Upper lobe of right lung (tissue), 1 donor: ENCODE measurements at places on chromosomes 5 and 9. TPM values are rescaled to one million over a fixed set of nuclear protein-coding genes. Genes with fewer than 3 reads are reported as not detected.

DRD1 gene
- total RNA-seq, result 0.58 TPM

CYSRT1 gene
- 0.41 TPM for total RNA-seq

SNCAIP gene
- 4.0 TPM for total RNA-seq

DDX41 gene
- 61.6 TPM for total RNA-seq

PCDHA4 gene
- total RNA-seq, result 1.1 TPM

OGN gene
- 10.6 TPM for total RNA-seq

MLANA gene
- total RNA-seq, result not detected

FCN2 gene
- total RNA-seq, result not detected

AJM1 gene
- total RNA-seq, result 2.7 TPM

TNC gene
- total RNA-seq, result 52.9 TPM

TAL2 gene
- total RNA-seq, result not detected

PGGT1B gene
- total RNA-seq, result 40.0 TPM

ICE1 gene
- total RNA-seq, result 28.5 TPM

C9orf50 gene
- not detected for total RNA-seq

ORM2 gene
- total RNA-seq, result 3.9 TPM

PGM5 gene
- total RNA-seq, result 25.0 TPM

GMCL2 gene
- not detected for total RNA-seq

MCIDAS gene
- not detected for total RNA-seq

SLC22A4 gene
- total RNA-seq, result 1.8 TPM

BNC2 gene
- total RNA-seq, result 18.1 TPM

NSG2 gene
- total RNA-seq, result not detected

RORB gene
- 2.1 TPM for total RNA-seq

TNFSF15 gene
- total RNA-seq, result 8.5 TPM

ANKRD31 gene
- 0.14 TPM for total RNA-seq

CATSPER3 gene
- total RNA-seq, result 0.87 TPM

LHX3 gene
- total RNA-seq, result not detected

SPAAR gene
- 13.5 TPM for total RNA-seq

CCDC180 gene
- 4.0 TPM for total RNA-seq

ZDHHC11B gene
- 8.0 TPM for total RNA-seq

SH3RF2 gene
- 12.4 TPM for total RNA-seq

FSD1L gene
- total RNA-seq, result 4.5 TPM

PKD2L2 gene
- not detected for total RNA-seq

OSMR gene
- total RNA-seq, result 85.6 TPM

SPINK13 gene
- not detected for total RNA-seq

SLC45A2 gene
- not detected for total RNA-seq

C5orf58 gene
- total RNA-seq, result not detected

AK1 gene
- 158 TPM for total RNA-seq

C9 gene
- not detected for total RNA-seq

PCDHGB7 gene
- 15.4 TPM for total RNA-seq

PHF24 gene
- total RNA-seq, result 0.23 TPM

LMX1B gene
- total RNA-seq, result 0.14 TPM

SLC27A6 gene
- total RNA-seq, result not detected

IRX1 gene
- total RNA-seq, result 7.5 TPM

ANKRD55 gene
- 0.49 TPM for total RNA-seq

ERBIN gene
- 67.0 TPM for total RNA-seq

CBY3 gene
- not detected for total RNA-seq

WDR31 gene
- 2.6 TPM for total RNA-seq

HRCT1 gene
- total RNA-seq, result 10.8 TPM

OMD gene
- 6.5 TPM for total RNA-seq

F2RL2 gene
- total RNA-seq, result 1.2 TPM

MAP1B gene
- total RNA-seq, result 20.5 TPM

PDE6A gene
- 0.09 TPM for total RNA-seq

SLC36A3 gene
- total RNA-seq, result not detected

PRRT1B gene
- total RNA-seq, result 3.9 TPM

IL5 gene
- total RNA-seq, result not detected

NR6A1 gene
- 4.0 TPM for total RNA-seq

SPARC gene
- 1,248 TPM for total RNA-seq

CDKN2A gene
- total RNA-seq, result 5.1 TPM
